ENCODE measurements at places on chromosomes 16 and 17. TPM values are rescaled to one million over a fixed set of nuclear protein-coding genes. Genes with fewer than 3 reads are reported as not detected.

HOXB6 gene
- total RNA-seq, result not detected

CLEC3A gene
- 0.22 TPM for total RNA-seq

RASD1 gene
- 13.9 TPM for total RNA-seq

TNS4 gene
- 0.26 TPM for total RNA-seq

SPATA32 gene
- 0.13 TPM for total RNA-seq

SCNN1B gene
- not detected for total RNA-seq

CD300LF gene
- not detected for total RNA-seq

MYL11 gene
- total RNA-seq, result not detected

NPIPB13 gene
- total RNA-seq, result 4.1 TPM

CACNG4 gene
- not detected for total RNA-seq

GINS3 gene
- total RNA-seq, result 3.3 TPM

BICDL2 gene
- not detected for total RNA-seq

GFER gene
- 12.5 TPM for total RNA-seq

GPR139 gene
- not detected for total RNA-seq

SKAP1 gene
- total RNA-seq, result not detected

CCL4L2 gene
- total RNA-seq, result not detected

OR3A2 gene
- 0.26 TPM for total RNA-seq

RUNDC3A gene
- 0.13 TPM for total RNA-seq

RANBP10 gene
- total RNA-seq, result 4.8 TPM

DNAH2 gene
- 0.11 TPM for total RNA-seq

SPN gene
- total RNA-seq, result not detected

TEKT5 gene
- total RNA-seq, result 0.22 TPM

MYH13 gene
- total RNA-seq, result not detected

GAST gene
- not detected for total RNA-seq

GALR2 gene
- not detected for total RNA-seq

RNF40 gene
- total RNA-seq, result 63.6 TPM

RNF43 gene
- not detected for total RNA-seq

YBX2 gene
- 0.13 TPM for total RNA-seq

RMI2 gene
- total RNA-seq, result 5.7 TPM

HYDIN gene
- total RNA-seq, result 4.2 TPM

TMIGD1 gene
- not detected for total RNA-seq

Data from articular chondrocyte of knee joint (primary cell).